ENCODE measurements at places on chromosomes 4 and X.

GRCh38 chr4:88527787-88528186 is 4.2 kb upstream of the PYURF start:
- no peak for DNase-seq

DNA sequence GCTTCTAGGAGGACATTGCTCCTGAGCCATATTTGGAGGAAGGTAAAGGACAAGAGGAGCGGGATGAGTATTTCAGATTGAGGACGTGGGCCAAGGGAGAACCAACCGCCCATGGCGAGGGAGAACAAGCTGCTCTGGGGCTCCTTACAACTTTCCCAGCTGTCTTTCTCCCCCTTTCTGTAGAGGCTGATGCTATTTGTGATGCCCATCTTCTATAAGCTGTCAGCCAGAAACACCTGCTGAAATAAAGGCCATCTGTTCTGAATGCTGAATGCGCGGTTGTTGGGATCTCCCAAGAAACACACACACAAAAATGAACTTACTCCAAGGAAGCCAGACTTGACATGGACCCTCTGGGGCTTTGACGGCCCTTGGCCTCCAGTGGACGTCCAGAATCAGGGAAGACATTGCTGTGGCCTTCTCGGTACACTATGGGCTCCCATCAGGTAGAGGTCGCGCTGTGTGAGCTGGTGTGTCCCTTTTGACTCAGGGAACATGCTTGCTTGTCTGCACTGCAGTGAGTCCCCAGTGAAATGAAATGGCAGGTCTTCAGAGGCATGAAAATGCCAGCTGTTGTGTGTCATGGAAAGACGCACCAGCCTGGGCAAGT is 30.9 kb downstream of the RWDD4 start:
- DNase-seq = no peak

DNA sequence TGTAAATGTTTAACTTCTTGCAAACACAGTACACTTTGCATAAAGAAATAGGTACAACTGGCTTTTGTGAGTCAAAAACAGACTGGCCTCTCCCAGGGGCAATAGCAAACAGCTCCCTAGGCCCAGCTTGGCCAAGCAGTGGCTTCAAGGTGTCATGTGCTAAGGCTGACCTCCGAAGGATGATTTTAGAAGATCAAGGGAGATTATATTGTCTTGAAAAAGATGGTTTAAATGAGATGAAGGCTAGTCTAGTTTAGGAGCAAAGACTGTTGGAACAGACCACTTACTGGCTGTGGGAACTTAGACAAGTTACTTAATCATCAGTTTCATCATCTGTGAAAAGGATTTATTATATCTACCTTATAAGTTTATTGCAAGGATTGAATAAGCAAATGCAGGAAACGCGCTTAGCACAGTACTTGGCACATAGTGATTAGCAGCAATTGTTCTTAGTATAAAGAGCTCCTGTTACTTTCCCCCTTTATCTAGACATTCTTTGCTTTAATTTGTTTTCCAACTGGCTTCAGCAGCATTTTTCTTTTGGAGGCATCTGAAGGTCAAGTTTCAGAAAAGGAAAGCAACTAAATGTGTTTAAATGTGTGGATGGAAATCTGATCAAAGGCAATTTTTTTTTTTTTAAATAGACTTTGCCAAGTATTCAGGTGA is 17.2 kb downstream of the ANXA3 start:
- no peak for DNase-seq

DNA sequence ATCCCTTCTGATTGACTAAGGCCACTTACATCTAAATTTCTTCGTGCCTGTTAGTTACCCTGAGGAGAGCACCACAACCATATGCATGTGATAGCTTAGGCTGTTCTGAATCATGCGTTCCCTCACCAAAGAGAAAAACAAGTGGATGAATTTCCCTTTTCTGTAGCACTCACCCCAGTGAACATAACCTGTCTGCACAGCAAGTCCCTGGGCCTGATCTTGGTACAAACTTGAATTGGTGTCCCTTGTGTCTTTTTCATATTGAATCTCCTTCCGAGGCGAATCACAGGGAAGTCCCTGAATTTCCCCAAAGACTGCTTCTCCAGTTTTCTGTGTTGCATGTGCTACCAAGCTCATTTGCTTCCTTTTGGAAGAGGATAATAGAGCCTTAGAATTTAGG is 100.4 kb downstream of the KLHL8 start:
- DNase-seq = no peak

GRCh38 chr4:20284990-20285389 is 33.3 kb downstream of the SLIT2 start:
- no peak for DNase-seq

DNA sequence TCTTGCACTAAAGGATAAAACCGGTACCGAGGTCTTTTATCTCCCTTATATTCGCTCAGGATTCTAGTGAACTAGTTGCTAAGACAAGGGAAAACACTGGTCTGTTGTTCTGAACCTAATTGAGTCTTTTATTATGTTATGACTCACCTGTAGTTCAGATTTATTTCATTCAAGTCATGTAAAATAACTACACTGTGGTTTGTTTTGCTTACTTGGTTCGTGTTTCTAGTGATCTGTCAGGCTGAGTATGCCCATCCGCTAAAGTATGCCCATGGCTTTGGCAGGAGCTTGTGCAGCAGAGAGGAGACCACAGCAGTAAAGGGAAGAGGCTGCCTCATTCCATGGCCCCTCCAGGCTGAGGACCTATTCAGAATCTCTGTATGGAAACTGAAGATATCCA is 126.1 kb downstream of the AFF1 start:
- DNase-seq = no peak

DNA sequence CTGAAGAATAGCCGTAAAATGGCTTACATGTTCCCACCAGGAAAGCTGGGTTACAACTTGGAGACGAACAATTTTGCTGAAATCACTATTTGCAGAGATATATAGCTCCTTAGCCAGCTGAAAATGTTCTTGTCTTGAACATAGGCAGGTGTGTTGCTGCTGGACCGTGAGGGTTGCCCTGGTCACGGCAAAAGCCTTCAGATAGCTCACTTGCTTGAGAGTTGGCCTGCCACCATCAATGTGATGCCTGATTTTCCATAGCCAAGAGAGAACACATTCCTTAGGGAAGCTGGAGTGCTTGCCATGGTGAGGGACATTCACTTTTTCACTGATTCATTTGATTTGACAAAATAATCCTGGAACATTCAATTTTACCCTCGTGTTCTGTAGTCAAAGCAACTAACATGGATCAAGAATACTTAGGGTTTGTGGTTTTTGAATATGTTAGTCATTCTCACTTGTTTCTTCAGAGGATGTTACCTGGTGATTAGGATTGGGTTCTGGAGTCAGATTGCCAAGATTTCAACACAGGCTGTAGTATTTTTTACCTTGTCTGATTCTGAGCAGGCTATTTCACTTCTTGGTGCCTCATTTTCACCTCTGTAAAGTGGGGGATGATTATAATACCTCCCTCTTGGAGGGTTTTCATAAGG is 536.9 kb downstream of the RAPGEF2 start:
- no peak for DNase-seq

- no peak for DNase-seq
Observed at GRCh38 chrX:127861611-127862010, 190.6 kb downstream of the ACTRT1 start.

DNA sequence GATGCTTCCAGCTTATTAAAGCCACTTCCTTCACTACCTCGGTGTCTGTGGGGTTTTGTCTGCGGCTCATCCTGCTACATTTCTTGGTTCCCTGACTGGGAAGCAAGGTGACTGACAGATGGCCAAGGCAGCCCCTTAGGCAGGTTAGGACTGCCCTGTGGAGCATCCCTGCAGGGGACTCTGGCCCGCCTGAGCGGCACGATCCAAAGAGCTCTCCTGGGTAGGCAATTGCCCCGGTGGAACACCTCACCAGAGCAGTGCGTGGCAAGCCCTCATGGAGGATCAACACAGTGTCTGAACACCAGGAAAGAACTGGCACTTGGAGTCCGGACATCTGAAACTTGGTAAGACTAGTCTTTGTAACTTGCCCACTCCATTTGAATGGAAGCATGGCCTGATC is 1143.4 kb downstream of the ARAP2 start:
- no peak for DNase-seq

- DNase-seq = no peak
Observed at GRCh38 chr4:173243321-173243720, 74.7 kb downstream of the GALNT7 start.

- DNase-seq = peak; percentile 66
Observed at GRCh38 chr4:86554646-86555045, 39.5 kb upstream of the PTPN13 start.

DNA sequence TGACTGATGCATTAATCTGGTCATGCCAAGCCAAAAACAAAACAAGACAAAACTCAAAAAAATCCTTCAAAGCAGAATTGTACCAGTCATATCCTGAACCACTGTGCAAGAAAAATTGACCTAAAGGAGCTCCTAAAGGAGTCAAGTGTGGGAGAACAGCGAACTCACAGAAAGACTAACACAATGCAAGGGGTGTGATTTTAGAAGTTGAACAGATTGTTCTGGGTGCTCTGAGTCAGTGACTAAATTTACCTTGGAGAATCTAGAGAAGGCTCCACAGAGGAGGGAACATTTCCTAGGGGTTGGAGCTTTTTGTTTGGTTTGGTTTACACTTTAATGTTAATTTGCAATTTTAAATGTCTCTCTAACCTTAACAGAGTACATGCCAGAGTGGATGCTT is 48.9 kb upstream of the PHF8 start:
- no peak for DNase-seq

DNA sequence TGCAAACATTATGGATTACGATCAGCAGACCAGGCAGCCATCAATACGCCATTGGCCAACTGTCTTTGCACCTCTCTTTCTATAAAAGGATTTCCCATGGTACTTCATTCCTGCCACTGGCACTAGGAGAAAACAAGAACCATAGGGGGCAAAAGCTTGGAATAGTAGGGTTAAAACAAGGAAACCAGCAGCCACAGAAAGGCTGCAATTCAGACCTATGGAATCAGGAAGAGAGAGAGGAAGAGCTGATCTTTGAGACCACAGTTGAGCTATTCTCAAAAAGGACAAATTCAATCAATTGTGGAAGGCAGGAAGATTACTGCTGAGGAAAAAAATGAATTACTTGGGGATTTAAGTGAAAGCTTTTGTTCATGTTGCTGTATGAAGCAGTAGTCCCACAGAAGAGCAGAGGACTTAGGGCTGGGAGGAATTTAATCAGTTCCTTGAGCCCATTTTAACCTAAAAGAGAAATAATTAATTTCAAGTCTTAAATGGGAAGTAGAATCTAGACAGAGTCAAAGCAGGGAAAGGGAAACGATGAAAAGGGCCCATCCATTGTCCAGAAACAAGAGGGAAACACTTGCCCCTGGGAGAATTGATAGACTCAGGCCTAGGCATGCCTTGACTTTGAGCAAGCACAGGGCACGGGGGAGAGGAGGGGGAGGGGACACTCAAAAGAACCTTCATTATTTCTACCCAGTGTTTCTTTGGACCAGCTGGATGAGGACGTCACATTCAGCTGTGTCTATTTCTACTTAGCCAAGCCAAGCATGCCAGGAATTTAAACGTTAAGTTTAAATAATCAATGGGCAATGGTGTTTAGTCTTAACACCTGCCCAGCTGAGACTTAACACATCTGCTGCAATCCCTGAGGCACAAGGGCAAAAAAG is 50.7 kb downstream of the SCD5 start:
- DNase-seq = no peak

GRCh38 chrX:55340896-55341433 is 76.2 kb upstream of the PAGE3 start:
- DNase-seq = no peak

GRCh38 chr4:145613566-145614232 is 5.5 kb upstream of the MMAA start:
- no peak for DNase-seq

DNA sequence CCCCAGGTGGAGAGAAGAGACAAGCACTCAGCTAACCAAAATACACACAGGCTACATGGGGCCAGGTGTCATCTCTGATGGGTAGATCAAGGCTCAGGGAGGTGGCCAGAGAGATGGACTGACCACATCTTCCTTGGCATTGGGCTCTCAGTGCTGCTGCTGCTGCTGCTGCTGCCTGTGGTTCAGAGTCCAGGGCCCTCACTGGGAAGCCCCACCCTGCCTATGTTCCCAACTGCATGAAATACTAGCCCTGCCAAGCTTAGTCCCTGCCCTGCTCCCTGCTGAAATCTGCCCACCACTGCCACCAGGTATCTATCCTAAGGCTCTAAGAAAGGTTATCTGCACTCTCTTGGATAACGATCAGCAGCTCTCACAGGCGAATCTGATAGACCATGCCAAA is 118.7 kb downstream of the EFHC2 start:
- DNase-seq = no peak

DNA sequence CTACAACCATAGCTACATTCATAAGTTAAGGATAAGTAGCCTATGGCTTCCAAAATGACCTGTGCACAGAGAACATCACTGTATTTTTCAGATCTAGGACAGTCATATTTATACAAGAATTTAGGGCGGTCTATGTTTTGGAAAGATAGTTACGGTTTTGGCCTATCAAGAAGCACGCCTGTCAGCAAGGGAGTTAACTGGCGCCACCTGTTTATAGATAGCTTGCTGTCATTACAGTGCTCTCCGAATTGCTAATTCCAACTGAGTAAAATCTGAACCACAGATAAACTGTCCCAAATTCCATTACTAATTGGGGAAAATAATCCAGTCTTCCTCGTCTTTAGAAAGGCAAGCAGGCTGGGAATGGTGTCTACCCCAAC is 646 bp downstream of the ABCB7 start:
- peak; percentile 12 for DNase-seq

DNA sequence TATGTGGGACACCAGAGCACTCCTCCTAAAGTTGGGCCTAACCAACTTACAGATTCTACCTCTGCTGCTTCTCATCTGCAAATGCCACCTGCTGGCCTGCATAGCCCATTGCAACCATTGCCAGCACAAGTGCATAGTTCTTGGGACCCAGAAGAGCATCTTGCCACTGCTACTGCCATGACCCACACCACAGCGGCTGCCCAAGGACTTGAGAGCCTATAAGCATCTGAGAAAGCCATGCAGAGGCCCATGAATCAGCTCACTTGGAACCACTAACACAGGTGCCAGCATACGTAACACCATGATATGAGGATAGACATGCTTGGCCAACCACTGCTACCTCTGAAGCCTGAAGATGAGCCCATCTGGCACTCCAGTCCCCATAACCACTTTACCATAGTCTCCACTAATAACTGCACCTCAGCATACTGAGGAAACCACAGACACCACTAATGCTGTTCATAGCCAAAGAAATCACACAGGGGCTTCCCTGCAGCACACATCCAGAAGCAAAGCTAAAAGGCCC is 258.1 kb upstream of the AGTR2 start:
- peak; percentile 31 for DNase-seq

GRCh38 chr4:72376901-72377300 is 192.1 kb downstream of the ADAMTS3 start:
- DNase-seq = no peak

DNA sequence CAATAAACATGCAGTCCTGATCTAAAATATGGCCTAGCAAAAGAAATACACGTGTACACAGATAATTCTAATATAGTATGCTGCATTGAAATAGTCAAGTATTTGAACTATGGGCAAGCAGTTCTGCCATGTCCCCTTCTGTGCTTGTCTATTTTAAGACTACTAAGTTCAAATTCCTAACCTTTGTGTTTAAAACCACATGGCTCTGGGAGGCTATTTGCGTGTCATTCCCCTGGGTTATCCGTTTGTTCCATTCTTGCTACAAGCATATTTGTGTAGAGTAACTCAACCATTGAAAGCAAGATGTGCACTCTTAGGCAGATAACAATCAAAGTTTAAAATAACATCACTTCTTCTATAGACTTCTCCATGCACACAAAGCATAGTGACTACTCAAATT is 25.4 kb upstream of the TBC1D1 start:
- DNase-seq = peak; percentile 44

- DNase-seq = no peak
Observed at GRCh38 chrX:15680401-15680800, 15.8 kb upstream of the CLTRN start.
